ENCODE measurements at places on chromosomes 6 and 20.

GRCh38 chr6:167034056-167034455 lies 34.9 kb downstream of the CEP43 start:
- DNase-seq: no peak

GRCh38 chr20:64036346-64037198 lies 590 bp downstream of the C20orf204 start:
- DNase-seq: no peak

DNA sequence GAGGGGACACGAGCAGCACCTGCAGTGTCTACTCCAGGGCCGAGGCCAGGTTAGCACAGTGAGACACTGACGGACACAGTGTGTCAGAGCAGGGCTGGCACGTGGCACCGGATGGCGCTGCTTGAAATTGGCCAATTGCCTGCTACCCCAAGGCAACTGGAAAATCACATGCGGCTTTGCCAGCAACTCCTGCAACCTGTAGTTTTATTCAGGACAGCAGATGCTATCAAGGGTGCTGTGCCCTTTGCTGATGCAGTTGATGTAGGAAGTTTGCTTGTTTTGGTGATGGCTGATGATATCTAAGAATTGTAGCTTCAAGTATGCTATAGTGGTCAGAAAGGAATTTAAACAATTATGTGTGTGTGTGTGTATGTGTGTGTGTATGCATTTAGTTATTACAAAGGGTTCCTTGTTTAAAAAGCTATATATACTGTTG lies 25.9 kb downstream of the RIN2 start:
- no peak for DNase-seq

DNA sequence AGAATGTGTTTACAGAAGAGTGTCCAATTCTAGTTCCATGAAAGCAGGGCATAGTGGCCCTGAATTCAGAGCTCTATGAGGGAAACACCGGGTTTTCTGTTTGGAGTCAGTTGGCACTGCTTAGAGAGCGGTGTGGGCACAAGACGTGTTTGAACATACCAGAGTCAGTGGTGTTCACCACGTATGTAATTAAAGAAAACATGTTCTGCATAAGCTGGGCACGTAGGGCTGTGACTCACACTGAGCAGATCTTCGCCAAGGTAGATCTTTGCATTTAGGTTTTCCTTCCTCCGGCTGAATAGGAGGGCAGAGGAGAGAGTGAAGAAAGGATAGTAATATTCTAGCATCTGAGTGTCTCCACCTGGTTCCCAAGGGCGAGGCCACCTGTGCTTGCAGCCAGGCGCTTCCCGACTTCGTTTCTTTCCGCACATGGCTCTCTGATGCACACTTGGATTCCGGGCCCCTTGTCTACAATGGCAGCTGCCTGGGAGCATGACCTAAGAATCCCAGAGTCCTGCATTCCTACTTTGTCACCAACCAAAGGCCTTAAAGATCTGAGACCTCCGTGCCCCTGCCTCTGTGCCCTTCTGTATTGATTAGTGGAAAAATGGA lies 136.2 kb downstream of the ERMARD start:
- DNase-seq: no peak

DNA sequence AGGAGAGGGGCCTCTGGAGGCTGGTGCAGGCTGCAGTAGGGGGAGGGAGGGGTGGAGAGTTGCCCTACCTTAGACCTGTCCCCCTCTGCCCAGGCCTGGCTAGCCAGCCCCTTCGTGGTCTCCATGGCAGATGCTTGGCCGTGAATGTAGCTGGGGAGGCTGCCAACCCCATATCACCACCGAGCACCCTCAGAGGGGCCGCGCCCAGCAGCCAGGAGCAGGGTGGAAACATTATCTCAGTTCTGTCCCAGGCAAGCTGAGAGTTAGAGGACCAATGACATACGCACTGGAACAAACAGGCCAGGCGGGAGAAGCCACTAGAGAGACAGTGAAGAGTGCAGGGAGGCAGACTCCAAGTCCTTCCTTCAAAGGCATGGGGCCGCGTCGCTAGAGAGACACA lies 66.5 kb downstream of the LRFN2 start:
- DNase-seq: no peak

- DNase-seq: no peak
Observed at GRCh38 chr6:43823390-43823789, 53.4 kb downstream of the VEGFA start.

All from NCI-H2107 (cell line).